ENCODE measurements at places on chromosomes 16 and 17.

DNA sequence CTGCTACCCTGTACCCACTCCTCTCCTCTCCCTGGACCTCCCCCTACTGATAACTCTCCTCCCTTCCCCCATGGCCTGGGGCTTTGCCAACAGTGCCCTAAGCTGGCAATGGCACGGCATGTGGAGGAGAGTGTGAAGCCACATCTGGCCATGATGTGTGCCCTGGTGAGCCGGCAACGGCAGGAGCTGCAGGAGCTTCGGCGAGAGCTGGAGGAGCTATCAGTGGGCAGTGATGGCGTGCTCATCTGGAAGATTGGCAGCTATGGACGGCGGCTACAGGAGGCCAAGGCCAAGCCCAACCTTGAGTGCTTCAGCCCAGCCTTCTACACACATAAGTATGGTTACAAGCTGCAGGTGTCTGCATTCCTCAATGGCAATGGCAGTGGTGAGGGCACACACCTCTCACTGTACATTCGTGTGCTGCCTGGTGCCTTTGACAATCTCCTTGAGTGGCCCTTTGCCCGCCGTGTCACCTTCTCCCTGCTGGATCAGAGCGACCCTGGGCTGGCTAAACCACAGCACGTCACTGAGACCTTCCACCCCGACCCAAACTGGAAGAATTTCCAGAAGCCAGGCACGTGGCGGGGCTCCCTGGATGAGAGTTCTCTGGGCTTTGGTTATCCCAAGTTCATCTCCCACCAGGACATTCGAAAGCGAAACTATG is 5.2 kb downstream of the TRAF4 start:
- DNase-seq, result no peak

DNA sequence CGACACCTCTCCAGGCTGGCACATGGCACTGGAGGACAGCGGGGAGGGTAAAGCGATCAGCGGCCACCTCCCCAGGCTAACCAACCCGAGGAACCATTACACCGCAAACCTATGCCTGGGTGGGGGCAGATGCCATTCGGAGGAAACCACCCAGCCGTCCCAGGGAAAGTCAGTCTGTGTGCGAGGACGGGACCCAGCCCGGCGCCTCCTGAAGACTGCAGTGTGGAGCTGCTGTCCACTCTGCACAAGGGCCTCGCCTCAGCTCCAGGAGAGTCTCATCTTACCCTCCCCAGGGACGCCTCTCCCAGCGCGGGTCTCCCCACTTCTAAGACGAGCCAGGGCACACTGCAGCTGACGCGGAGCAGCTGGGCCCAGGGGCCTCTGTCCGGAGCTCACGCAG is 8.0 kb downstream of the SLC38A10 start:
- DNase-seq, result no peak

- DNase-seq, result no peak
Measured at GRCh38 chr16:76947749-76948148, 243.2 kb upstream of the MON1B start.

DNA sequence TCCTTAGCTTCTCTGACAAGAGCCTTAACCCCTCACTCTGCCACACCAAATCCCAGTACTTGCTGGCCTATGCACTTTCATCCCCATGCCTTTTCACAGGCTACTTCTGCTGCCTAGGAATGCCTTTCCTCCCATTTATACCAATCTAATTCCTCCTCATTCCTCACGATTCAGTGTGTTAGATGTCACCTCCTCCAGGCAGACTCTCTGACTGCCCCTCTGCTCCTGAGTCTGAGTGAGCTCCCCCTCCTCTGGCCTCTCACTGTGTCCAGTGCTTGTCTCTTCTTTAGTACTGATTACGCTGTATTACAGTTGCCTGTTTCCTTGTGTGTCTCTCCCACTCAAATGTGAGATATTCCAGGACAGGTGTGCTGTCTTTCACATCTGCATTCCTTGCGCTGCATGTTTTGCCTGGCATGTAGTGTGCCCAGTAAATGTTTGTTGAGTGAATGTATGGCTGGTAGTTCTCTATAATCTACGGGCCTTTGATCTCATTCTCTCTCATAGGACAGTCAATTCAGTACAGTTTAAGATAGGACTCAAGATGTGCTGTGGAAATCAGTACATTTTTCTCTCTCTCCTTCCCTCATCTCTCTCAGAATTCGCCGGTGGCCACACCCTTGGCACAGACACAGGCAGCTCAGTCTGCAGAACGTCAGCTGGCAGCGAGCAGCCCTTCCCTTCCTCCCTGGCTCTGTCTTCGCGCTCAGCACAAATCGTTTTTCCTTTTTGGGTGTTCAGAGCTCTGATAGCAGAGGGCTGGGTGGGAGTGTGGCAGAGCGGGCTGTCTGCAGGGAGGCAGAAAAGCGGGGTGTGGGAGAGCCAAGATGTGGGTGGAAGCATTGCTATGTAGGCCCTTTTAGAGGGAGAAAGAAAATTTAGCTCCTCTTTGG is 18.5 kb downstream of the ARL4D start:
- DNase-seq, result no peak

DNA sequence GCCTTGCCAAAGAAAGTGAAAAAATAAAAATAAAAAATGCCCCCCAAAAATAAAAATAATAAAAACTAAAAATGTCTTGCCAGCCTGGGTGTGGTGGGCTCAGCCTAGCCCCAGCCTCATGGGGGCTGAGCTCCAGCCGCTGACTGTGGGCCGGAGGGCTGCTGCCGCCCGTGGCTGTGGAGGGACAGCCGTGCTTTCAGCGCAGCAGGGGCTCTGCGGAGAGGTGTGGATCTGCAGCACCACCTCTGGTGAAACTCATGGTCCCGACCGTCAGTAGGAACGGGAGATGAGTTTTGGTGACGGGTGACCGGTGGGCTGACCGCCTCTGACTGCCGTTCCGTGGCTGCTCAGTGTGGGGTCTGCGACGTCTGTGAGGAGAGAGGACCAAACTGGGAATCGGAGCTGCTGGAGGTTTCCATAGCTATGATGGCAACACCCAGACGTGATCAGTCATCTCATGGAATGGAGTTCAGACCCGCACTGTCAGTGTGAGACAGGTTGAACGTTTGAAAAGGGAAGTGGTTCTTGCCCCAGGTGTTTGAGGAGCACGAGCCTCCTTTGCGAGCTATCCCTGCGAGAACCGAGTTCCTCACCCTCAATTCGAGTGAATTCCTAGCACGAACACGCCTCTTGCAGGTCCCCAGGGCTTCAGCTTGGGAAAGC is 12.0 kb upstream of the RPL13 start:
- DNase-seq, result no peak

All from HCT116 (cell line).